CD4-positive, alpha-beta T cell treated with Interleukin-4 for 1 hour (primary cell): ENCODE measurements at places on chromosomes 3 and 15.

DNA sequence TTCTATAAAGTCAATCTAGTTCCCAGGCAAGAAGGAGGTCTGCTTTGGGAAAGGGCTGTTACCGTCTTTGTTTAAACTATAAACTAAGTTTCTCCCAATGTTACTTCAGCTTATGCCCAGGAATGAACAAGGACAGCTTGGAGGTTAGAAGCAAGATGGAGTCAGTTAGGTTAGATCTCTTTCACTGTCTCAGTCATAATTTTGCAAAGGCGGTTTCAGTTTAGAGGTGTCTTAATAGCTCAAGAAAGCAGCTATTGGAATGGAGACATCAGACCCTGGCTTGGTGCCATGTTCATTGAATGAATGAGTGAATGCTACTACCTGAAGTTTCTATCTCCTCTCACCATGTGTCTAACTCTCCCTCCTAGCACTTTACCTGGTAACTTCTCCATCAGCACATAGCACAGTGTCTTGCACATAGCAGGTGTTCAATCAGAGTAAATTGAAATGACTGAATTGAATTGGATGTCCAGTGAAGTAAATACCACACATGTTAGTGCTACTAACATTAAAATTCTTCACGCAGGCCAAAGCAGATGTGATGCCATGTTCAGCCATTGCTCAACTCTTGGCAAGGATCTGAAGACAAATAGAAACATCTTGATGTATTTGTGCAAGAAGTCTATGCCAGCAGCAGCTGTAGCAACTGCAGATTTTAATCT, 28.2 kb downstream of the CLEC3B start:
- DNase-seq, result no peak

DNA sequence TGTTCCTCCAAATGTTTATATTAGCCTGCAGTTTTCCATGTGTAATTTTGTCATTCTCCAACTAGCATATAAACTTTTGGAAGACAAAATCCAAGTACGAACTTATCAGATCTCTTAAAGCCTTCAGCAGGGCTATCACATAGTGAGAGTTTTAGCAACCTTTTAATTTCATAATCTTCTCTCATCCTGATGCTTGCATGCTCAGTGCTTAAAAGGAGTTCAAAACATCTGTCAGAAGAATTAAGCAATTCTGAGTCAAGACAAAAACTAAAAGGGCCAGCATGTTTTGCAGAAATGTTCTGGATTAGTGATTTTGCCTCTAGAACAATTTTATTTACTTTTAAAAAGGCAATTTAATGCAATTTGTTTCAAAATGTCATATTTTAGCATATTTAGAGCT, 73.4 kb upstream of the SLC2A2 start:
- DNase-seq, result no peak

DNA sequence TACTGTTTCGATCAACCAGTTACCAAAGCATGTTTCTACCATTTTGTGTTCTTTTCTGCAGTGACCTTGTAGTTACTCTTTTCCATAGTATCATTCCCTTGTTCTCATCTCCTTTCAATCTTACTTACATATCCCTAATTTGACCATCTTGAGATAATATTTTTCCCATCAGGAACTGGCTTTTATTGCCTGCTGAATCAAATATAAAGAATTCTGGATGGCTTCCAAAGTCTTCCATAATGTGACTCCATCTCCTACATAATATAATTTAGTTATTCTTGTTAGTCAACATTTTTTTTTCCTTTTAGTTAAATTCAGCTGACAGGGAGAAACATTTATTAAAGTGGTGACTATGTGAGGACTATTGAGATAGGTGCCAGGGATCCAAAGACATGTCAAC, 7.0 kb downstream of the USP8 start:
- no peak for DNase-seq

DNA sequence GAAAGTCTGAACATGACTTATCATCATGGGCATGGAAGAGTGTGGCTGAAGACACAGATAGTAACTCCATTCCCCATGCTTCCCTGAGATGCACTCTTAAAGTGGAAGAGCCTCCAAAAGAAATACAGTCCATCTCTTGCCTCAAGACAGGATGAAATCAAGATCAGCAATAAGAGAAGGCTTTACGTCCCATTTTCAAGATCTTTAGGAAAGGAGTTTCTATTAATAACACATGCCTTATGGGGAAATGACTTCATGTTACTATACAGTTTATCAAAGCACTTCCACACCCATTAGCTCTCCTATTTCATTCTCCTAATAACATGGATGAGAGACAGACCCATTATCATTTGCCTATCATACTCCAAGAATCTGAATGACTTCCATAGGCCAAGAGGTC, 6.1 kb upstream of the KBTBD12 start:
- DNase-seq, result no peak
